ENCODE measurements at places on chromosomes 11 and 22. TPM values are rescaled to one million over a fixed set of nuclear protein-coding genes. Genes with fewer than 3 reads are reported as not detected.

The FXYD6 gene
- total RNA-seq: not detected

The OR2AT4 gene
- total RNA-seq: not detected

The DNAJC24 gene
- 17.5 TPM for total RNA-seq

The CECR2 gene
- 0.20 TPM for total RNA-seq

The EWSR1 gene
- total RNA-seq: 397 TPM

The CNGA4 gene
- total RNA-seq: not detected

The DGCR6 gene
- total RNA-seq: 0.81 TPM

The OR10A2 gene
- total RNA-seq: not detected

The FJX1 gene
- 0.27 TPM for total RNA-seq

The OVOL1 gene
- not detected for total RNA-seq

The MMP27 gene
- total RNA-seq: not detected

The OR51E2 gene
- not detected for total RNA-seq

The NCF4 gene
- total RNA-seq: 70.4 TPM

The NTM gene
- total RNA-seq: not detected

The OR2AG2 gene
- 0.41 TPM for total RNA-seq

The APOL6 gene
- total RNA-seq: 105 TPM

The SLC22A25 gene
- total RNA-seq: not detected
